ENCODE measurements at places on chromosomes 1 and 21.

DNA sequence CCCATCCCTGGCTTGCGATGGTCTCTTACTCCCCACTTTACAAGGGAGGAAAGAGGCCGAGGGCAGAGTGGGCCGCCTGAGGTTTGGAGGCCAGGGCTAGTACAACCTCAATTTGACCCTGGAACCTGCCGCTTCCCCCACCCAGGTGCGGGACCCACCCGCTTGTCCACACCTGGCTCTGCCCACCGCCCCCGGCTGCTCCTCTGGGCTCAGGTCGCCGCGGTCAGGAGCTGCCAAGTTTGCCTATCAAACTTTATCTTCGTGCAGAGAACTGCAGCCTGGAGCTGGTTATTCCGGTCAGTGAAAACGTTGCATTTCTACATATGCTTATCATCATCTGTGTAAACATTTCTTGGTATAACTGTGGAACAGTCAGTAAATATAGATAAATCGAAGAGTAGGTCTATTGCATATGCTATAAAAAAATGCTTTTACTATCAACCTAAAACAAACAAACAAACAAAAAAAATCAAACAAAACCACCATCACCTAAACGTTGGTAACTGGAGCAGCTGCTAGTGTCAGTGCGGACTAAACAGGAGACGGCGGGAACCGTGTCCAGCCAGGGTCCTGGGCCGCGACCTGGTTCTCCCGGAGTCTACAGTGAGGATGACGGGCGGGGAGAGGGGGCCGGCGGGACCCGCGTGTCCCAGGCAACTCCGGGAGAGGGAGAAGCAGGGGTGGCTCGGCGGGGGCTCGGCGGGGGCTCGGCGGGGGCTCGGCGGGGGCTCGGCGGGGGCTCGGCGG, 906 bp upstream of the ADARB1 start:
- no peaks in the 10 kb centered on the region for H3K27me3 ChIP-seq
- H3K4me1 ChIP-seq: no peaks in the 10 kb centered on the region
- H3K27ac ChIP-seq: peak overlapping the region; percentile 80
- peak overlapping the region; percentile 40 for H3K4me3 ChIP-seq

GRCh38 chr1:186143481-186143880, 231.6 kb downstream of the TPR start:
- no peaks in the 10 kb centered on the region for H3K36me3 ChIP-seq
- no peak for DNase-seq
- H3K4me1 ChIP-seq: no peaks in the 10 kb centered on the region
- no peak overlapping the region for H3K27ac ChIP-seq

DNA sequence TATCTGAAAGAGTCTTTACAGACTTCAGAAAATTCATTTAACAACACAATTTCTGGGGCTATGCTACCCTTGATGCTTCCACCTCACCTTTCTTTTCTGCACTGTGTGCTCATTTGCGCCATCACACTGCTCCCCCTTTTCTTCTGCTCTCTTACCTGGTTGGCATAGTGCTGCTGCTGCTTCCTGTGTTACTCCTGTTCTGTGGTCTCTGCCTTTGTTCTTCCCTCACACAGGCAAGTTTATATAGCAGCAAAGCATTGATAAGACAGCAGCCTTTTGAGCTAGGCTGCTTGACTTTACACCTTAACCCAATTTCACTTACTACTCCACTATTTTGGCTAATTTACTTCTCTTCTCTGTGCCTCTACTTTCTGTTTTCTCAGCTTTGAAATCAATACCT, 18.3 kb downstream of the SGIP1 start:
- H3K4me1 ChIP-seq: no peaks in the 10 kb centered on the region
- H3K4me3 ChIP-seq: no peak overlapping the region
- no peaks in the 10 kb centered on the region for H3K36me3 ChIP-seq

GRCh38 chr1:111598544-111598943, 21.0 kb upstream of the RAP1A start:
- no peaks in the 10 kb centered on the region for H3K36me3 ChIP-seq
- H3K4me3 ChIP-seq: no peak overlapping the region
- H3K4me1 ChIP-seq: peaks cover 5% of the 10 kb centered on the region
- no peak overlapping the region for H3K27ac ChIP-seq
- H3K27me3 ChIP-seq: no peaks in the 10 kb centered on the region

- H3K27me3 ChIP-seq: no peaks in the 10 kb centered on the region
- no peak for DNase-seq
- H3K36me3 ChIP-seq: no peaks in the 10 kb centered on the region
- H3K27ac ChIP-seq: no peak overlapping the region
- H3K4me1 ChIP-seq: no peaks in the 10 kb centered on the region
- H3K4me3 ChIP-seq: no peak overlapping the region
These were observed 147.2 kb upstream of the SGIP1 start for GRCh38 chr1:66386712-66387111.

DNA sequence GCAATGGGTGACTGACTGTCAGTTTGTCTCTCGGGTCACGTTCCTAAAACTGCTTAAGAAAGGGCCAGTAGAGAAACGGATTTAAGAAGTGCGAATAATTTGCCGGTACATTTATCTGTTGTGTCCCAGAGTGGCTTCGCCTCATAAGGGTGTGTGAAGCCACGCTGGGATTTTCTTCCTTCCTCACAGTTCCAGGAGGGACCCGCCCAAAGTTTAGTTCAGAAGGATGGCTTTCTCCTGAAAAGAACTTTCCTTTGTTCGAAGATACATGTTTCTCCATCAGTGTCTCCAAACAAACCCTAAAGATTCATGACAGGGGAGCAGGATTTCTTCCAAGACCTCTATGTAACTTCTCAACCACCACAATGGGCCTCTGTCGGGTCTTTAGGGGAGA, 49.8 kb downstream of the ADAMTS1 start:
- peaks cover 7% of the 10 kb centered on the region for H3K4me1 ChIP-seq
- H3K4me3 ChIP-seq: no peak overlapping the region
- H3K27me3 ChIP-seq: no peaks in the 10 kb centered on the region
- peak overlapping the region; percentile 89 for H3K27ac ChIP-seq
- DNase-seq: no peak
- H3K36me3 ChIP-seq: no peaks in the 10 kb centered on the region

DNA sequence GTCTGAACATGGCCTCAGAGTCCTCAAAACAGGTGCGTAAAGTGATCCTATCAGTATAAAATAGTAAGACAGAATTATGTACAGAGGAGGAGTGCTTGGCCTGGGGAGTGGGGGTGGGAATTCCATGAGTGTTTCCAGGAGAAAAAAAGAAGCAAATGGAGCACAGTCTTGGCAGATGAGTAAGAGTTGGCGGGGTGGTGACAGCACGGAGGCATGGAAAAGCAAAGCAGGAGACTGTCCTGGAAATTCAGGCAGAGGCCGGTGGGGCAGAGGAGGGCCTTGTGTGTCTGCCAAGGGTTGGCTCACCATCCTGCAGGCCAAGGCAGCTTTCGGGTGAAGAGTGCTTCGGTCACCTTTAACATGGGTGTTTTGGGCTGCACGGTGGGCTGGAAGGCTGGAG, 63.4 kb downstream of the OPTC start:
- H3K27ac ChIP-seq: peak overlapping the region; percentile 94
- no peaks in the 10 kb centered on the region for H3K36me3 ChIP-seq
- no peak overlapping the region for H3K4me3 ChIP-seq
- H3K27me3 ChIP-seq: no peaks in the 10 kb centered on the region
- DNase-seq: peak; percentile 77

DNA sequence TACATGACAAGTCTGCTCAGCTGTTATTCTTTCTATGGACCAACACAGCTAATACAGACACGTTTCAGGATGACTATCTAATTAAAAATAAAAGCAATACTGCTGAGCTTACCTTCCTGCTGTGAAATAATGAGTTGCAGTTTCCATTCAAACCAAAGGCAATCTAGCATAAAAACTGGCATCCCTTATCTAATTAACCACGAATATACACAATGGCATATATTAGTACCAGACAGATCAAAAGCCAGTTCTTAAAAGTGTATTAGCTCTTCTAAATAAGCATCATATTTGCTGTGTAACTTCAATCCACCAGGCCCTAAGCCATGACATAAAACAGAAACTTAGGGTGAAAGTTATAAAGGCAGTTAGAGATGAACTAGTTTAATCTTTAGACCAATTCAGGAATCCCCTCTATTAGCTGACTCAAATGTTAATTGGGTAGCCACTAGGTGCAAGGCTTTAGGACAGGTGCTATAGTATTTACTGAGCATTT, 20.6 kb downstream of the TESK2 start:
- no peaks in the 10 kb centered on the region for H3K36me3 ChIP-seq
- no peak overlapping the region for H3K4me3 ChIP-seq
- no peaks in the 10 kb centered on the region for H3K27me3 ChIP-seq

DNA sequence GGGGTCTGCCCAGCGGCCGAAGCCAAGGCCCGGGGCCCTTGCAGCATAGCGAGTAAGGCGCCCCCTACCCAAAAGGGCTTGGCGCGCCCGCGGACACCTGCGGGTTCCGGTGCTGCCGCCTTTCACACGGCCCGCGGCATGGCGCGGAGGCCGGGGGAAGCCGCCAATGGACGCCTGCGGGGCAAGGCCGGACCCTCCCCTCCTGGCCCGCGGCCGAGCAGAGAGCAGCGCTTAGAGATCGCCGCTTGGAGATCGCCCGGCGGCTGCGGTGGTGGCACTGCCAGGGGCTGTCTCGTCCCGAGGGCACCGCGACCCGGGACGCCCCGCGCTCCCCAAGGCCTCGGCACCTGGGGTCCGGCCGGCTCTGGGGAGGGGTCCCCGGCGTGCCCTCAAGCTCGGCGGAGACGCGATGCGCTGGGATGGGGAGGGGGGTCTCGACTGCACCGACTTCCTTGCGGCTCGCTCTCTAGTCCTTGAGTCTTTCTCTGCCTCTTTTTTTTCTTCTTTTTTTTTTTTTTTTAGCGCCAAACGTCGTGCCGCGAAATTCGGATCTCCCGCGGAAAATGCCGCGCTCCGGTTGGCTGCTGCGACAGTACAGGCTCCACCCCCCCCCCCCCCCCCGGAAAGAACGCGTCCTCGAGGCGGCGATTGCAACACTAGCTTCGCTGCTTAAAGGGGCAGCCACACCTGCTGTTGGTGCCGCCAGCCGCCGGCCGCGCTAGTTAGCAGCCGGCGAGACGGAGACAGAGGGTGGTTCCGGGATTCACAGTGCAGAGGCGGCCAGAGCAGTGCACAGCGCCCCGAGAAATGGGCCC, at the start of gene E2F2:
TSS of gene E2F2 (minus strand) at position 487 of the 815 bp plus-strand sequence. CDS start at position 47, 440 bp downstream.
- peak; percentile 86 for DNase-seq
- peak within 1 kb of the TSS; percentile 34 for H3K4me3 ChIP-seq
- H3K4me1 ChIP-seq: no peaks in the 10 kb centered on the region
- no peaks in the 10 kb centered on the region for H3K27me3 ChIP-seq

- H3K4me1 ChIP-seq: no peaks in the 10 kb centered on the region
- H3K4me3 ChIP-seq: no peak overlapping the region
- DNase-seq: no peak
- no peak overlapping the region for H3K27ac ChIP-seq
These were observed 92.3 kb downstream of the KCNN3 start for GRCh38 chr1:154777781-154778180.

- H3K4me3 ChIP-seq: no peak overlapping the region
- H3K4me1 ChIP-seq: no peaks in the 10 kb centered on the region
These were observed 271.7 kb downstream of the DUSP10 start for GRCh38 chr1:221470000-221470698.

GRCh38 chr1:25082995-25083394, 149.3 kb downstream of the SYF2 start:
- H3K27ac ChIP-seq: no peak overlapping the region
- no peak overlapping the region for H3K4me3 ChIP-seq
- no peaks in the 10 kb centered on the region for H3K4me1 ChIP-seq
- no peak for DNase-seq
- no peaks in the 10 kb centered on the region for H3K36me3 ChIP-seq
- no peaks in the 10 kb centered on the region for H3K27me3 ChIP-seq

DNA sequence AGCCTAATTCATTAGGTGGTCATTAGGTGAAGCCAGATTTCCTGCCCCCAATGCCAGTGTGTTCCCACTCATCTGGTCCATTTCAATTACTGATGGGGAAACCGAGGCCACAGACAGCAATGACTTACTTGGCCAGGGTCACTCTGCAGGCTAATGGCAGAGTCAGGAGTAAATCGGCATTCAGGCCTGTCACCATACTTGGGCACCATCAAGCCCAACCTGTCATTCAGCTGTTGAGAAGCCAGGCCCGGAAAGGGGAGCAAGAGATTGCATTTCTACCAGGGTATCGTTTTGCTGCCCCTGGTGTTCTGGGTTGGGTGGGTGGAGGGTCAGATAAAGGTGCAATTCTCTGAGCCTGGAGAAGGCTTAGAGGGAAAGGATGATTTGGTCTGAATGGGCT, 8.0 kb upstream of the TMEM61 start:
- H3K4me1 ChIP-seq: no peaks in the 10 kb centered on the region
- H3K36me3 ChIP-seq: no peaks in the 10 kb centered on the region
- DNase-seq: no peak
- H3K27me3 ChIP-seq: no peaks in the 10 kb centered on the region

DNA sequence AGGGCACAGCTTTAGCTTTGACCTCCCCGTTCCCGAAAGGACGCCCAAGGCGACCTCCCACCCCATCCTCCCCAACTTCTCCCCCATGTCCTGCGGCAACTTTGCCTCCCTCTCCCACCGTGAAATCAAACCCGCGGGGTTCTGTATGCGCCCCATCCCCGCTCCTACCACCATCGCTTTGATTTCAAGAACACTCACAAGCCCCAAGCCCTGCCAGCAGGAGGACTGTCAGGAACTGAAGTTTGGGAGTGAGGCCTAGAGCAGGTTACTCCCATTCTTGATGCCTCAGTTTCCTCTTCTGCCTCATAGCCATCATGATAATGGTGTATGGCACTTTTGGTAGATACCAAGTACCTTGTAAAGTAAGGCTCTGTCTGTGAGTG, 2.3 kb downstream of the PTPRU start:
- H3K36me3 ChIP-seq: no peaks in the 10 kb centered on the region
- H3K27me3 ChIP-seq: no peaks in the 10 kb centered on the region
- peak overlapping the region; percentile 74 for H3K27ac ChIP-seq

DNA sequence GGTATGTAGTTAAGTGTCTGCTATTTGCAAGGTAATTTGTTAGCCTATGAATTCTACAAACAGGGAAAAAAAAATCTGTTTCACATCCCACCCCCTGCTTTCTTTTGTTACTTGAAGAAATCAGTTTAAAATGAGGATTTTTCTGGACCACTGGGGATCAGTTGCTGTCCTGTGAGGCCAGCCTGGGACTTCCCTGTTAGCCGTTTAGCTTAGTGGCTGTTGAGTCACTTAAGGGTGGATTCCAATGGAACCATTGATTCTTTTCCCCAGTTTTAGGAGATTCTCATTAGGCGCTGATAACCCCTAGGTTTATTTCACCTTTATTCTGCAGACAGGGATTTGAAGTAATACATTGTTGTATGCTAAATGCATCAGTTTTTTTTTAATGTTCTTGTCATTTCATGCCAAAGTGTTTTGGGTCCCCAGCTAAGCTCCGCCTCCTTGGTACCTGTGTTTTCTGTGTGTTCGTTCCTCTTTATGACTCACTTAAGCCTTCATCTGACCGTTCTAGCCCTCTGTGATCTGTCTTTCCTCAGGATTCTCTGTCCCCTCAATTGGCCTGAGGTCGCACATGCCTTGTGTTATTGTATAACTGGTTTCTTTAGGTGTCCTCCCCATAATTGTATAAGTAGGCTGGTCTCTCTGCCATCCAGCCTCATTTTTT, 59.3 kb downstream of the NOS1AP start:
- no peak for DNase-seq
- no peaks in the 10 kb centered on the region for H3K27me3 ChIP-seq
- no peaks in the 10 kb centered on the region for H3K4me1 ChIP-seq
- H3K27ac ChIP-seq: no peak overlapping the region
- no peak overlapping the region for H3K4me3 ChIP-seq
- H3K36me3 ChIP-seq: no peaks in the 10 kb centered on the region

Measured in uterus (tissue), 4 donors.